PC-9 (cell line): ENCODE measurements at places on chromosomes 7 and 10. TPM values are rescaled to one million over a fixed set of nuclear protein-coding genes. Genes with fewer than 3 reads are reported as not detected.

GRCh38 chr10:96339956-96340904 lies 18.6 kb downstream of the OPALIN start:
- peak; percentile 44 for DNase-seq

DNA sequence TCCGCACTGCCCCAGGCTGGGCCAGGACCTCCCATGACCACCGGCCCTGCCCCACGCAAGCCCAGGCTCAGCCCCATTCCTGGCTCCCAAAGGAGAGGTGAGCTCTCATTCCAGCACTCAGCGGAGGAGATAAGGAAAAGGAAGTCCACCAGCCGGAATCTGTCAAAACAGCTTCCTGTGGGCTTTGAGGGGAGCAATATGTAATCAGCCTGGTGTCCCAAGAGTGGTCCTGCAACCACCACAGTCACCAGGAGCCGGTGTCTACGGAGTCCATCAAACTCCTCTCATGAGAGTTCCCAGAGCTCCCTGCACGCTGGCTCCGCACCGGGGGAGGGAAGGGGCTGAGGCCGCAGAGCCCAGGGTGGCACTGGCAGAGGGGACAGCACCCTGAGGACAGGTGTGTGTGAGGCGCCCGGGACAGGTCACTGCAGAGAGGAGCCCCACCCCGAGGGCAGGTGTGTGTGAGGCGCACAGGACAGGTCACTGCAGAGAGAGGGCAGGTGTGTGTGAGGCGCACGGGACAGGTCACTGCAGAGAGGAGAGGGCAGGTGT lies 57.9 kb downstream of the STK32C start:
- DNase-seq = no peak

GRCh38 chr7:85290269-85290668 lies 103.4 kb upstream of the SEMA3D start:
- no peak for DNase-seq

DNA sequence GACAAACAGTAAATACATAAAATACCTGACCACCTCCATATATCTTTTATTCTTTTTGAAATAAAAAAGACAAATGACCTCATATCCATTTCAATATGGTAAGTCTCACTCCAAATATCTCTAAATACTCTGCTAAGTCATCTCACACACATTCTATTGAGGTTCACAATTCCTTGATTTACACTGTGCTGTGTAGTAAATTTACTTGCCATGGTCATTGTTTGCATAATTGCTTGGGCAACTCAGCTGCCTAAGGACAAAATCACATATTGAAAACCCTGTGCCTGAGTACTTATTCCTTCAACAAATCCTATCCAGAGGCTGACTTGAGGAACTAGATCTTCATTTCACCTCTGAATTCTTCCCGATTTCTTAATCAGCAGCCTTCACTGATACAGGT lies 176.4 kb downstream of the THSD7A start:
- DNase-seq = no peak

ARHGAP21 gene
- total RNA-seq = 93.1 and 115 TPM in 2 replicates
